ENCODE measurements at places on chromosomes 1 and 21. TPM values are rescaled to one million over a fixed set of nuclear protein-coding genes. Genes with fewer than 3 reads are reported as not detected.

- no peak for DNase-seq
Observed at GRCh38 chr1:61746813-61747212, 4.5 kb downstream of the PATJ start.

GRCh38 chr1:234875953-234876855 lies 252.4 kb downstream of the TOMM20 start:
- no peak for DNase-seq

- no peak for DNase-seq
Observed at GRCh38 chr1:160774886-160775719, 20.9 kb upstream of the LY9 start.

PLD5 gene
- not detected for total RNA-seq

LMOD1 gene
- not detected for total RNA-seq
